ENCODE measurements at places on chromosomes 4 and X.

GRCh38 chrX:39859991-39860861 is 237.5 kb downstream of the BCOR start:
- DNase-seq = peak; percentile 89

GRCh38 chr4:80070880-80071603 is 2.0 kb downstream of the ANTXR2 start:
- no peak for DNase-seq

DNA sequence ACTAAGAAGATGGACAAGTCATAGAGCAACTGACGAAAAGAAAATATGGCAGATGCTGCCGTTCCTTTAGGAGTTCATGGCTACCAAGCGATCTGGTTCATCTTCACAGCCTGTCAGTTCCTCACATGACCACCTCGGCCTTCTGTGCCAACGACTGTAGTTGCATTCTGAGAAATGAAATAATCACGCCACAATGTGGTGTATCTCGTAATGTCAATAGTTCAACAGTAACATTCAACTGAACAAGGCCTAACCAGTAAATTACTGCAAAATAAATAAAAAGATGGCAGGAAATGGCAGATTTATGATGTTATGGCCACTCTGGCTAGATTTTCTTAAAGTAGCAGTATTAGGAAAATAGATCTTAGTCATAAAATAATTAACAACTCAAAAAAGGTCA is 4.4 kb downstream of the GPRIN3 start:
- no peak for DNase-seq

GRCh38 chrX:155027509-155028066 is 944 bp downstream of the FUNDC2 start:
- DNase-seq = no peak

DNA sequence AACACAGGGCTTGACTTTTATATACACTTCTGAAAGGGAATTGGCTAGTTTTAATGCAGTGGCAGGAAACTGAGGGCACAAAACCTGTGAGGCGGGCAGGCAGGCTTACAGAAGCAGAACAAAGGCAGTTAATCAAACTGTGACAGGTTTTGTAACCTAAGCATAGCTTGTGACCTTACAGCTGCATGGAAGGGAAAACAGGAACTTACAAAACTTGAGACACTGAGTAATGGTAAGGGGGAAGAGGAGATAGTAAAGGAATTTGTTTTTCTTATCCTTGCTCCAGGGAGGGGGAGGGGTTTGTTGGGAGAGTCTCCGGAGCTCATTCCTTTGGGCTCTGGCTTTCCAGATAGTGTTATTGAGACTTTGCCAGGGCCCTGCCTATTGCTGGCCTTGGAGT is 55.6 kb downstream of the SLITRK4 start:
- DNase-seq = no peak

DNA sequence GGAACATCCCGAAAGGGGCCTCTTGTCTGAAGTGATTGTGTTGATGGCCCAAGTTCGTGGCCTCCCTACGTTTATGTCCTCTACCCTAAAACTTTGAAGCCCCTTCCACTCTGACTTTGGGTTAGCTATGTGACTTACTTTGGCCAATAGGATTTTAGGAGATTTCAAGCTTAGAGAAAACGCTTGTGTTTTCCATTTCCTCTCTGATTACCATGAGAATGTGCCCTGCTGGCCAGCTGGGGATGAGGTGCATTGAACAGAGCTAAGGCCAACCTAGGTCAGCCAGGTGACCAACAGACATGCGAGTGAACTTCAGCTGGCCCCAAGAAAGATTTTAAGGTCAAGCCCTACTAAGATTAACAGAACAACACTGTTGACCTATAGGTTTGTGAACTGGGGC is 82.4 kb downstream of the SLC2A9 start:
- DNase-seq = no peak

DNA sequence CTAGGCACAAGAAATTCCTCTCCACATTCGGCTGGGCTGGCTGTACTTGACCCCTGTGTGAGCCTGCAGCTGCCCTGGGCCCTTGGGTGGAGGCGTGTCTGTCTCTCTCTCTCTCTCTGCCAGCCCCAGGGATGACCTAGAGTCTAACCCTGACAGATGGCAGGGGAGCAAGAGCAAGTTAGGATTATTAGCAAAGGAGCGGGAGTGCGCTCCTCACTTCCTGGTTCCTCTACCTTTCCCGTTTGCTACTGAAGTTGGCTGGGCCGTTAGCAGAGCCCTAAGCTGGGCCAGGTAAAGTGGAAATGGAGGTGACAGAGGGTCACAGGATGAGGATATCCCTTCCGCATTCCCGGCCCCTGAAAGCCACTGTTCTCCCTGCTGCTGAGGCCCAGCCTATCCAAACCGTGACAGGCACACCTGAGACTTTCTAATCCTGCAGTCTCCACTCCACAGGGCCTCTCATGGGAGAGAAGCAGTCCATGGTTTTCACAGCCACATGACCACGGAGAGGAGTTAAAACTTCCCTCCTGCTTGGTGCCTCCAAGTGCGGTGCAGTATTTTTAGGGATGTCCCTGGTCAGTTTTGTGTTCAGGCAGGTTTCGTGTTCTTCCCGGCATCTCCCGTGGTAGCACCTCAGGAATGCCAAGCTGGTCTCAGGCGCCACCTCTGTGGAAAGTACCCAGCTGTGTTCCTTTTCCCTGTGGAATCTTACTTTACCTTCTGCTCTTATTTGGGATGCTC is 79.3 kb downstream of the CLDN22 start:
- DNase-seq = no peak

GRCh38 chr4:48405924-48406323 is 64.6 kb downstream of the SLAIN2 start:
- DNase-seq = no peak

DNA sequence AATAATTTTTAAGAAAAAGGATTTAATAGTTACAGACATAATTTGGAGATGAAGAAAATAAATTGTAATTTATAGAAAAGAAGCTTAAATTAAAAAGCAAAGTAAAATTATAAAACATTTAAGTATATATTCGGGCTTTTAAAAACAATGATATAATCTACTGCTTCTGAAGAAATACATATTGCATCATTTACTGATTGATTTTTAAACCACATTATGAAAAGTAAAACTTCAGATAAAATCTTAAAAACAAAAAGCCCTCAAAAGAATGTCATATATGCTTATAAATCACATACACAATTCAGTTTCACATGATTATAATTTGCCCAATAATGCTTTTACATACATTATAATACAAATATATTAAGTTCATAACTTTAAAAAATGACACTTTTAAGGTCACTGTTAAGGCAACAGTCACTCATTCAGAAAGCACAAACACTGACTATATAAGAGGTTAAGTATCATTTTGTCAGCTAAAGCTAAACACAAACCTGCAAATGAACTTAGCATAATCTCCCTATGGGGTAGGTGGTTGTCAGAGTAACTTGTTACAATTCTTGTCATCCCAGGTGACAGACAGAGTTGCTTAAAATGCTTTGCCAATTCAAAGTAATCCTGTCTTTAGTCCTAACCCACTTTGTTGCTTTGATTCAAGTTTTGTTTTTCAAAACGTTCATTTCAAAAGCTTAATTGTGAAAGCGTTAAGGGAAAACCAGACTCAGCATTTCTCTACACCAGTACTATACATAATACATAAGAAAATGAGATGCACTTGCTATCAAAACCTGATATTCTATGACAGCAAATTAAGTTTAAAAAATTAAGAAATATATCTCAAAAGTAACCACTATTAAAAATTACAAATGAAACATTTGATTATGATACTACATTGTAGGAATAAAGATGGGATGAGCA is 90.6 kb upstream of the MAB21L2 start:
- no peak for DNase-seq

Measured in GM12878 (cell line).